ENCODE measurements at places on chromosomes 4 and X. TPM values are rescaled to one million over a fixed set of nuclear protein-coding genes. Genes with fewer than 3 reads are reported as not detected.

Gene GAGE12J
- total RNA-seq, result not detected

Gene CXCL11
- total RNA-seq, result 0.20 TPM

Gene C4orf50
- not detected for total RNA-seq

Gene NPY2R
- 0.02 TPM for total RNA-seq

Gene SLC4A4
- 1.6 TPM for total RNA-seq

Gene VEGFD
- 0.17 TPM for total RNA-seq

Gene MAGEA6
- 13.1 TPM for total RNA-seq

Gene SPARCL1
- not detected for total RNA-seq

All from A549 treated with AZD2906 at 1 μM for 4 hours (cell line).